RPMI7951 (cell line): ENCODE measurements at places on chromosomes 5 and 9. TPM values are rescaled to one million over a fixed set of nuclear protein-coding genes. Genes with fewer than 3 reads are reported as not detected.

DNA sequence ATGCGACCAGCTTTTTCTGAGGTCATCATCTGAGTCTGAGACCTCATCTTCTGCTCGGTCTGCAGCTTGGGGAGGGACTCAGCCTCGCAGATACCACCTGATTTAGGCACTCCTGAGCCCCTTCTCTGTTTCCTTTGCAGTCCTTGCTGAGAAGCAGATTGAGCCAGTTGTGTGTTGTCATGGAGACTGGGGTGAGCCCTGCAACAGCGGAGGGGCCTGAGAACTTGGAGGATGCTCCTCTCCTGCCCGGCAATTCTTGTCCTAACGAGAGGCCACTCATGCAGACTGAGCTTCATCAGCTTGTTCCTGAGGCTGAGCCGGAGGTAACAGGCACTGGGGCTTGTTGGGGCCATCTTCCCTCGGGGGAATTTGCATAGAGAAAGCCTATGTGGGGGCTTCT is 19.2 kb downstream of the TEX53 start:
- DNase-seq = no peak

- no peak for DNase-seq
Measured at GRCh38 chr5:126794157-126794828, 17.4 kb downstream of the LMNB1 start.

DNA sequence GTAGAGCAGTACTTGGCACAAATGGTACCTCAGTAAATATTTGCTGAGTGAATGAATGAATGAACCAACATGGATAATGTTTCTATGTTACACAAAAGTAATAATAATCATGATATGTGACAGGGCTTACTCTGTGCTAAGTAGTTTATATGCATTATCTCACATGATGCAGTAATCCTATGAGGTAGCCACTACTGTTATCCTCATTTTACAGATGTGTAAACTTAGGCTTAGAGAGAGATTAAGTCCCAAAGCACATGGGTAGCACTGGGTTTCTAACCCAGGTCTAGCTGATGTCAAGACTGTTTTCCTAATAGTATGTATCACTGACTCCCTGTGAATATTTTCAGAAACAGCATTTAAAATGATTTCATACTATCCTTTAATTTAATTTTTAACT is 44.1 kb upstream of the VDAC1 start:
- DNase-seq = no peak

DNA sequence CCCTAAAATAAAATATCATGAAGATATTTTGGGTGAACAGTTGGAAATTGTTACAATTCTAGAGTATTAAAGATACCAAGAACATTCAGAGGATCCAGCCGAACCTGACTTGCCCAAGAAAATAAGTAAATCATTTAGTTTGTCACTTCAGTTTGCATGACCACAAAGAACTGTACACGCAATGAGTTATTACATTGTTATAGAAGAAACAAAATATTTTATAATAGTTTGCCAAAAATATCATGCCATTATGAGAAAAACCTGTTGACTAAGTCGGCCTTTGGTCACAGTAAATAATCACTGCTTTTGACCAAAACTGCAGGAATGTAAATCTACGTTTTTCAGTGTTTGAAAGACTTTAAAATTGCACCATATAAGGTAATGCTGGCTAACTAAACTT is 27.9 kb downstream of the TRIO start:
- no peak for DNase-seq

- no peak for DNase-seq
Measured at GRCh38 chr9:37619806-37620205, 27.4 kb upstream of the TOMM5 start.

- DNase-seq = no peak
Measured at GRCh38 chr9:73347123-73347522, 195.5 kb downstream of the ANXA1 start.

- no peak for DNase-seq
Measured at GRCh38 chr5:93592883-93593282, 9.9 kb downstream of the NR2F1 start.

- DNase-seq = no peak
Measured at GRCh38 chr5:71839096-71839884, 120.2 kb downstream of the CARTPT start.

GRCh38 chr9:114405294-114406034 is 17.7 kb upstream of the AKNA start:
- DNase-seq = peak; percentile 72

GRCh38 chr5:142364251-142365145 is 39.7 kb upstream of the SPRY4 start:
- peak; percentile 72 for DNase-seq

DNA sequence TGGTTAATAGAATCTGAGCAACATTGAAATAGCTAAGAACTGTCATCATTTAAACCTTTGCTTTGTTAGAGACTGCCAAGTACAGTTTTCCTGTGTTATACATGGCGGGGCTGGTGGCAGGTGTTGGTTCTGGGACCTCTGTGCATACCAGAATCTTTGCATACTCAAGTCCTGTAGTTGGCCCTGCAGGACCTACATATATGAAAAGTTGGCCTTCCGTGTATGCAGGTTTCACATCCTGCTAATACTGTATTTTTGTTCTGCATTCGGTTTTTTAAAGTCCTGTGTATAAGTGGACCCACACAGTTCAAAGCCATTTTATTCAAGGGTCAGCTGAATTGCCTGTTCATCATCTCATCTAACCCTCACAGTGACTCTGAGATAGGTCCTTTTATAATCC is 36.4 kb downstream of the LARP1 start:
- DNase-seq = no peak

GRCh38 chr9:38153910-38154291 is 84.9 kb upstream of the SHB start:
- no peak for DNase-seq

- DNase-seq = peak; percentile 30
Measured at GRCh38 chr5:160311491-160312133, 752 bp downstream of the CCNJL start.

- peak; percentile 25 for DNase-seq
Measured at GRCh38 chr5:68661237-68661636, 432.6 kb upstream of the SLC30A5 start.

DNA sequence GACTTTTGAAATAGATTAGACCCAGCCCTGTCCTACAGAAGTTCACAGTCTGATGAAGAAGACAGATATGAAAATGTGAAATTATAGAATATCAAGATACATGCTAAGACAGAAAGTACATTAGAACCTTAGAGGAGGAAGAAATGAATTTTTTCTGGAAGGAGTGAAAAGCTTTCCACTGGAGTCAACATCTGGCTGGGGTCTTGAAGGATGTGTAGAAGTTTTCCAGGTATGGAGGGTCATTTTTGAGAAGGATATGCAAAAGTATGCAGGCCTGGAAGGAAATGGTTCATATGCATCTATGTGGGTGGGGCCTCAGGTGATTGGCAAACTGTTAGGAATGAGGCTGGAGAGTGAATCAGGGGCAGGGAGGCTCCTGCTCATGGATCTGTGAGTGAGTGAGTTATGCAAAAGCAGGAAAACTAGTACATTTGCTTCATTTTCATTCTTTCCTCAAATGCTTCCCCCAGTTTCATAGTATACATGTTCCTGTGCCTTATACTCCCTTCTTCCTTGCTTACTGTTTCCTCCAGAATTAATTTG is 142.3 kb downstream of the GRIA1 start:
- DNase-seq = no peak

- no peak for DNase-seq
Measured at GRCh38 chr5:149581931-149582768, 852 bp downstream of the ARHGEF37 start.

DNA sequence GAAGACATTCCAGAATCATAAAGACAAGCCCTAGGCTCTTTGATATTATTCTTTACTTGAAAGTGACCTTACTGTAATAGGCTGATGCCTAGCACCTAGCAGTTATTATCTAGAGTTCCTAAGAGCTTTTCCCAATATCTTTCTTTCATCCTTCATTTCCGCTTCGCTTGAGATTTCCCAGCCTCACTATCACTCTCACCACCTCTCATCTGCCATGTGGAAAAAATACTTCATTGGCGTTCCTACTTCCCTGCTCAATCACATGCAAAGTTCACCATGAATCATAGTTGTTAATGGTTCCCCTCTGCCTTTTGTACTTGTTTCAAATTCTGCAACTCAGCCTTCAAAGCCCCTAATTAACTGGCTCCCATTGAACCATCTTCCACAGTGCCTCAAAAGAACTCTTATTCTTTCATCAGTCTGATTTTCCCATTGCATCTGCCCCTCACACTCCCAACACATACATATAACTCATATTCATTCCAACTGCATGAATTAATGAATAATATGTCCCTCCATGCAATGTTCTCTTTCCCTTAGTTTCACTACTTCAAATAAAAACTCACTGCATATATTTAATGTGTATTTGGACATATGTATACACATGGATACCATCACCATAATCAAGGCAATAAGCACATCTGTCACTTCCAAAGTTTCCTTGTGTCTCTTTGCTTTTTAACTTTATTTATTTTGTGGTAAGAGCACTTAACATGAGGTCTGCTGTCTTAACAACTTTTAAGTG is 221.6 kb downstream of the PARP8 start:
- no peak for DNase-seq

GRCh38 chr9:34123682-34124081 is 2.8 kb downstream of the DCAF12 start:
- DNase-seq = no peak

DNA sequence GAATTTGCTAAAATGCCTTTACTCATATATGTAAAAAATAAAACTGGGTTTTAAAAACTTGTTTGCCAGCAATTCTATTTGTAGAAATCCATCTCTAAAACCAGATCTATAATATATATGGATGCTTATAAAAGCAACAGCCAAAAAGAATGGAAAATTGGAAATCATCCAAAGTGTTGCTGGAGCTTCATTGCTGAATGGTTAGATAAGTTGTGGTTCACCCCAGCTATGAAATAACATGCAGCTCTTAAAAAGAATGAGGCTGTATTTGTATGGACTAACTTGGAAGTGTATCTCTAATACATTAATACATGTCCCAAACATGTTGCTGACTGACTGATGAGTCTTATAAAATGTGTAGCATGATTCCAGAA is 76.2 kb downstream of the STK10 start:
- DNase-seq = peak; percentile 66

DNA sequence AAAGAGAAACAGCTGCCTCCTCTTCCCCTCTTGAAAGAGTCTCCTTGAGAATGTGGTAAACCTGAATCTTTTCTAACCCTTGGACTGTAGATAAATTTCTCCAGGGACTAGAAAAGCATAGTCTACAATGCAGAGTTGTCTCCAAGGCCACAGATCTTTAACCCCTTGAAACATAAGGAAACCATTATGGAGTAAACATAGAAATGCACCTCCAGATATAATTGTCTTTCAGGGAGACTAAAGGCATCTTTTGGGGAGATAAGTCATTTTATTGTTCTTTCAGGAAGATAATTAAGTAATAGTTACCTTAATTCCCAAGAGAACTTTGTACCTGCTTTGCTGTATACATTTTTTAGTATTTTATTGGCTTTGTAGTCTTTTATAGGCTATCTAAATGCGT is 373.6 kb upstream of the GRIA1 start:
- no peak for DNase-seq

DNA sequence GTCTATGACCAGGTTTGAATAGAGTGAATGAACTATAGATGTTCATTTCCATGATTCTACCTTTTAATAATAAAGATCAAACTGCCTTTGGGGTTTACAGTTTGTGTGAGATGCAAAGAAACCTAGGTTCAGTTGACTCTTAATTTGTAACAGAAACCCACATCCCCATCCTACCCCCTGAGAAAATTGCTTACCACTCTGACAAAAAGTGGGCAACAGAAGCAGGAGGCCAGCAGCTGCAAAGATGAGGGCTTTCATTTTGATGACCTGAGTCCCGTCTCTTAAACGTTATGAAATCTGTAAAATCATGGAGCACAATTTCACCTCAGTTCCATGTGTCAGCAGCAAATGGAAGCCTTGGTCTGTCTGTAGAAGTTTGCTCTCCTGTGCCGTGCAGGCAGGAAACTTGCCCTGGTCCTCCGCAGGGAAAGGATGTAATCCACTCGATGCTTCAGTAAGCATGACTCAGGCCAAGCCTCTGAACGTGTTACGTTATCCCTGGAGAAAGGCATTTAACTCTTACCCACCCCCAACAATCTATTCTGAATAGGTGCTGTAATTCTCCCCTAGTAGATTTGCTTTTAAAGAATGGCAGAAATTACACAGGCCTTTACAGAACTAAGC is at the start of gene F2RL2:
Gene F2RL2, minus strand, starts transcription at position 431 of the 624 bp plus-strand sequence. Its CDS starts 173 bp downstream, at position 258.
- DNase-seq = peak; percentile 78

DNA sequence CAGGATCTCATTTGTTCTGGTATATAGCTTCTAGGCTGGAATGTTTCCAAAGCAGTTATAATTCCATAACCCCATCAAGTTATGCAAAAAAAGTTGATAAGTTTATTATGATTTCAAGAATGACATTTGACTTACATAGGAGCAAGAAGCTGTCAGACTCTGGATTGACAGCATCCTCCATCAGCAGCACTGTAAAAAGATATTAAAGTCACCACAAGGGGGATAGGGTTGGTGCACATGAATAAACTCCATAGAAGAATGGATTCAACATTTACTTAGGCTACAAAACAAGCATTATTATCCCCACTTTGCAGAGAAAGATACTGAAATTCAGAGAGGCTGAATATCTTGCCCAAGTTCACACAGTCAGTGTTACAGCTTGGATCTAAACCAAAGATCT is 208.9 kb upstream of the SLC30A5 start:
- peak; percentile 37 for DNase-seq

- peak; percentile 86 for DNase-seq
Measured at GRCh38 chr5:113212244-113212920, 222.4 kb downstream of the TSSK1B start.

- no peak for DNase-seq
Measured at GRCh38 chr9:117548556-117548955, 133.7 kb upstream of the ASTN2 start.

- DNase-seq = peak; percentile 83
Measured at GRCh38 chr5:109105631-109106267, 304.0 kb downstream of the PJA2 start.

GRCh38 chr9:111598733-111599091 is 735 bp downstream of the PTGR1 start:
- DNase-seq = peak; percentile 26

GRCh38 chr9:9790216-9790872 is 822.5 kb downstream of the PTPRD start:
- no peak for DNase-seq

- no peak for DNase-seq
Measured at GRCh38 chr5:94471521-94471920, 146.9 kb downstream of the KIAA0825 start.

- peak; percentile 97 for DNase-seq
Measured at GRCh38 chr5:169742771-169743296, 105.8 kb downstream of the DOCK2 start.

- peak; percentile 82 for DNase-seq
Measured at GRCh38 chr5:172172912-172173563, 15.0 kb downstream of the STK10 start.

The OR1Q1 gene
- not detected in 2 replicates for total RNA-seq

The PCDHGB7 gene
- total RNA-seq = 0.29 and 0.48 TPM in 2 replicates

The DOK3 gene
- 0.49 TPM in 1 of 2 replicates, not detected in the other for total RNA-seq

The SARDH gene
- total RNA-seq = 1.8 and 1.9 TPM in 2 replicates

The ARL10 gene
- 1.3 and 1.4 TPM in 2 replicates for total RNA-seq

The LTC4S gene
- total RNA-seq = not detected in 2 replicates

The PCDHGA2 gene
- total RNA-seq = 6.8 and 7.0 TPM in 2 replicates

The NME5 gene
- total RNA-seq = 0.29 and 0.36 TPM in 2 replicates

The ZNF346 gene
- 9.4 and 10.0 TPM in 2 replicates for total RNA-seq

The YIPF5 gene
- 53.9 and 61.4 TPM in 2 replicates for total RNA-seq

The RGMB gene
- total RNA-seq = 10.0 and 12.4 TPM in 2 replicates

The ARID3C gene
- not detected in 2 replicates for total RNA-seq

The OLFM1 gene
- 0.12 and 0.29 TPM in 2 replicates for total RNA-seq

The PANK3 gene
- total RNA-seq = 24.3 and 27.2 TPM in 2 replicates

The NTRK2 gene
- under 0.01 and 0.20 TPM in 2 replicates for total RNA-seq
